Renal cortex interstitium (tissue), 15 donors: ENCODE measurements at places on chromosomes 4 and X. TPM values are rescaled to one million over a fixed set of nuclear protein-coding genes. Genes with fewer than 3 reads are reported as not detected.

DNA sequence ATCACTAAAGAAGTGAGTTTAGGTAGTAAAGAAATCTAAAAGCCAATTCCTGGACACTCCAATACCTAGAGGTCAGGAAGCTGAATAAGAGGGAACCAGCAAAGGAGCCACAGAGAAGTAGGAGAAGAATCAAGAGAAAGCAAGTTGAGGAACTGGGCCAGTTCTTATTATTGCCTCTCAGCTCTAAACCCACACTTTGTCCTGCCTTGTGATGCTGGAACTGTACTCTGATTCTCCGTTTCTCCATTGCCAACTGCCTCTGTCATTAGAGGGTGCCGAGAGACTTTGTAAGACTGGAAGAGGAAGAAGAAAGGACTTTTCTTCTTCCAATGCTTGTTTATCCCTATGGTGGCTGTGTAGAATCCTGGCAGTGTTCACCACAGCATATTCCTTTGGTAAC is 38.6 kb downstream of the NSUN7 start:
- DNase-seq: no peak

DNA sequence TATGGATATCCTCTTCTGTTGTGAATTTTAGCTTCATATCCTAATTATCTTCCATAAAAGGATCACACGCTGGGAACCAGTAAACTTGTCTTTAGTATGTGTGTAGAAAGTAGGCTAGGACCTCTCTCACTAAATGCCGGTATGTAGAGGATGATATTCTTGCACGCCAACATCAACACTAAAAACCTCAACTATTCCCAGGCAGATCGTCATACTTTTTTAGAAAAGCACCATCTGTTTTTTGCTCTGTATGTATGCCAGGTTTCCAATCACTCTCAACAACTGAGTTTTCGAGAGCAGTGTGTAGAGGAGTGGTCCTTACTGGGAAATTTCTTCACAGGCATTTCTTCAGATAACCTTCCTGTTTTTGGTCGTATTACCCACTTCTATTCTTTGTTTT is 283.6 kb downstream of the GALNTL6 start:
- no peak for DNase-seq

- no peak for DNase-seq
Observed at GRCh38 chr4:79155336-79155735, 170.5 kb downstream of the NAA11 start.

- DNase-seq: no peak
Observed at GRCh38 chr4:142961866-142962265, 115.8 kb upstream of the INPP4B start.

- DNase-seq: no peak
Observed at GRCh38 chrX:94492541-94492940, 818.5 kb downstream of the FAM133A start.

DNA sequence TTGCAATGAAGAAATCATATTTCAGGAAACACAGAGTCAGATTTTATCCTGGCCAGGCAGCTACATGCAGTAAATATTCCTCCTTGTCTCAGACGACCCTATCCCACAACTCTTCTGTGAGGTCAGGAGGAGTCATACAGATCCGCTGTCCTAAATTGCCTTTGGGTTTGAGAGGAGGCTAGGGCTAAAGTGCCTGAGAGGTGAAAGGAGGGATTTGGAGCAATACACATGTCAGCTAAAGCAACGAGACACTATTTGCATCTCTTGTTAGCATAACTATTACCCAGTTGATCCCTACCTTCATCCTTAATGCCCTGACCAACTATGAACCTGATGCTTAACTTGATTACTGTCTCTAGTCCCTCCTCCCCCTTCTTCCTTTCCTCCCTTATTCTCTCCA is 98.6 kb downstream of the TBC1D19 start:
- DNase-seq: no peak

GRCh38 chr4:138199568-138200235 is 42.4 kb downstream of the SLC7A11 start:
- peak; percentile 45 for DNase-seq

DNA sequence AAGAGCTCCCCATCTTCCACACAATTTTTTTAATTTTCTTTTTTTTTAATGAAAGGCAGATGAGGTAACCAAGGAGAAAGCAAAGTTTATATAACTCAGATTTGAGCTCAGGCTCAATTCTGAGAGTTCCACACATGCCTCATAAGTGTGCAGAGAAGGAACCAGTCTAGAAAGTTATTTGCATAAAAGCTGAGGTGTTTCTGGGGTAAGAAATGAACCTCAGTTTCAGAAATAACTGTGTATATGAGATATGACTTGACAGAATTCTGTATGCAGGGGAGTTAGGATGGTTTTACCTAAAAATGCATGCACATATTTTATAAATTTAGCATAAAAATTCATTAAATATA is 51.3 kb downstream of the DTHD1 start:
- DNase-seq: no peak

DNA sequence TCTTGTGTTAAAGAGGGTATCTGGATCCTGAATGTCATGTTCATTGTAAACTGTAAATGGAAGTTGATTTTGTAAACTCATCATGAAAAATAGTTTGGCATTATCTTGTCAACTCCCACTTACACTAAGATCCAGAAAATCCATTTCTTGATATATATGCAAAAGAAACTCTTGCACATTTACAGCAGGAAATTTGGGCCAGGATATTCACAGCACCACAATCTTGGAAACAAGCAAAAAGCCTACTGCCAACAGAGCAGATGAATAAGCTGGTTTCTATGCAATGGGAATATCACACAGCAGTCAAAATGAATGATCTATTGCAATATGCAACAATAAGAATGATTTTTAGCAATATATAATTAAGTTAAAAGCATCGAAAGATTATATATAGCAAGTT is 8.6 kb downstream of the GABRA4 start:
- DNase-seq: no peak

- no peak for DNase-seq
Observed at GRCh38 chr4:23876418-23877089, 13.3 kb downstream of the PPARGC1A start.

- no peak for DNase-seq
Observed at GRCh38 chrX:97344724-97345123, 461.0 kb downstream of the RPA4 start.

- no peak for DNase-seq
Observed at GRCh38 chr4:134018846-134019245, 182.7 kb downstream of the PABPC4L start.

DNA sequence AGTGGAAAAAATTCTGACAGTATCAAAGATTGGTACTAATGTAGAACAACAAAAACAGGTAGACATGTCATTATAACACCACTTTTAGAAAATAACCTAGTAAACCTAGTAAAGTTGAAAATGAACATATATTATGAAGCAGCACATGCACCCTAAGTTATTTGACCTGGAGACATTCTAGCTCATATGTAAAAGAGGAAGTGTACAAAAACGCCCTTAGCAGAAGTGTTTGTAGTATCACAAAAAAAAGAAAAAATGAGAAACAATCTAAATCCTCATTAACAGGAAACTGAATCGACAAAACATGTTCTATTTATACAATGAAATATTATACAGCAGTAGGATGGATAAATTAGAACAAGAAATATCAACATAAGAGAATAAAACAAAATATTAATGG is 318.9 kb upstream of the PPP1R2C start:
- DNase-seq: no peak

DNA sequence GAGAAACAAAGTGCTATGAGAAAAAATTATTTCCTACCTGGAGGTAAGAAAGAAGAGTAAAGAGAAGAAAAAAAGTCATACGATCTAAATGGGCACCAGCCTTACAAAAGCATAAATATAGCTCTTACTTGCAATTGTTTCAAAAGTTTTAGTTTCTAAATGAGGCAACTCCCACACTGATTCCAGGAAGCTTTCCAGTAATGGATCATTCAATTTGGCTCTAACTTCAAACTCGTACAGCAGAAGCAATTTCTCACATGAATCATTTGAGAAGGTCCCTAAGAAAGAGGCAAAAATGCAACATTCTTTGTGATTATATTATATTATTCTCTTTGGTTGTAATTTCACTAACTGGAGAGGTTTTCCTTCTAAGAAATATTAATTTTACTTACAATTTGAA is 109.9 kb downstream of the DLG3 start:
- no peak for DNase-seq

- no peak for DNase-seq
Observed at GRCh38 chr4:82797405-82798111, 1.0 kb downstream of the SCD5 start.

DNA sequence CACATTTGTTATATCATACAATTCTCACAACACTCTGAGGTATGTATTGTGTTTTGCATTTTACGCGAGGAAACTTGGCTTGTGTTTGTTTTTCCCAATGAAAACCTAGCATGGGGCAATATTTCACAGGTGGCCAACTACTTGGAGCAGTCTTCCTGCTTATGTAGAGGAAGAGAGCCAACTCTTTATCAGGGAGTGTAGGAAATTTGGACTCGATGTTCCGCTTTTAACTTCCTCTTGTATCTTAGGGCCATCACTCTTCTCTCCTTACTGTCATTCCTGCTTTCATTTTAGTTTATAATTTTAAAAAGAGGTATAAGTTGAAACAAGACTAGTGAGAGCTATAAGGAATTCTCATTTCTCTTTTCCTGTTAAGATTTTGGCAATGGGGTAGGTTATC is 107.7 kb upstream of the RPS6KA3 start:
- DNase-seq: no peak

DNA sequence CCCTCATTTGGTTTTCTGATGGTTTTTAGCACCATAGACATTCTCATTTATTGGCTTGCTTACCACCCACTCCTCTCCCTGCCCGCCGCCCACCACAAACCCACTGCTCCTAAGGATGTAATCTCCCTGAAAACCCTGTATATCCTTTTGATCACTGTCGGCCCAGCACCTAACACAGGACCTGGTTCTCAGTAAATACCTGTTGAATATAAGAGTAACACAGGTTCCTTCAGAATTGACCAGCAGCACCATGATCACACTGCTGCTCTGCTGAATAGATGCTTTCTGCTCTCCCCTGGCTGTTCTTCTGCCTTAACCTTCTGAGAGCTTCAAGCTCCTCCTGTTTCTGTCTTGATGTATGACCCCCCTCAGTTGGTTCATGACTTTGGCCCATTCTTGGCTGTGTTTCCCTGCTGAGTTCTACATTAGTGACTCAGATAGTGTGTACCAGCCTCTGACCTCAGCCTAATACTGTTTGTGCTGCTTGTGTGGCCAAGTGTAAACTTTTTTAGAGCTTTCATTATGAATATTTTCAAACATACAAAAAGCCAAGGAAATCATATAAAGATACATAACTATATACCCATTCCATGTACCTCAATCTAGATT is 265.3 kb downstream of the FRMPD4 start:
- DNase-seq: no peak

- DNase-seq: no peak
Observed at GRCh38 chrX:404656-405055, 17.9 kb upstream of the PPP2R3B start.

GRCh38 chr4:10120943-10121567 is 4.5 kb upstream of the WDR1 start:
- no peak for DNase-seq

- DNase-seq: no peak
Observed at GRCh38 chr4:99301376-99302164, 10.8 kb upstream of the ADH1A start.

- no peak for DNase-seq
Observed at GRCh38 chr4:735583-735982, 30.0 kb downstream of the PCGF3 start.

DNA sequence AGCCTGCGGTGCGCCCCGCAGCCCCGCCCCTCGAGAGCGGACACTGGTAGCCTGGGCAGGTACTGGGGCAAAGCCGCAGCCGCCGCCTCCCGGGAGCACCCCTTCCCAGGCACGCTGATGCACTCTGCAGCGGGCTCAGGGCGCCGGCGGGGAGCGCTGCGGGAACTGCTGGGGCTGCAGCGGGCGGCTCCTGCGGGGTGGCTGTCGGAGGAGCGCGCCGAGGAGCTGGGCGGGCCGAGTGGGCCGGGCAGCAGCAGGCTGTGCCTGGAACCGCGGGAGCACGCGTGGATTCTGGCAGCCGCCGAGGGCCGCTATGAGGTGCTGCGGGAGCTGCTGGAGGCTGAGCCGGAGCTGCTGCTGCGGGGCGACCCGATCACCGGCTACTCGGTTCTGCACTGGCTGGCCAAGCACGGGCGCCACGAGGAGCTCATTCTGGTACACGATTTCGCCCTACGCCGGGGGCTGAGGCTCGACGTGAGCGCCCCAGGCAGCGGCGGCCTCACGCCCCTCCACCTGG is 401 bp downstream of the SOWAHD start:
- DNase-seq: no peak

GRCh38 chr4:7430965-7431695 is 3.6 kb downstream of the PSAPL1 start:
- no peak for DNase-seq

GRCh38 chr4:181308476-181309312 is 934.5 kb upstream of the TENM3 start:
- no peak for DNase-seq

- no peak for DNase-seq
Observed at GRCh38 chr4:174629265-174629664, 107.0 kb upstream of the HPGD start.

DNA sequence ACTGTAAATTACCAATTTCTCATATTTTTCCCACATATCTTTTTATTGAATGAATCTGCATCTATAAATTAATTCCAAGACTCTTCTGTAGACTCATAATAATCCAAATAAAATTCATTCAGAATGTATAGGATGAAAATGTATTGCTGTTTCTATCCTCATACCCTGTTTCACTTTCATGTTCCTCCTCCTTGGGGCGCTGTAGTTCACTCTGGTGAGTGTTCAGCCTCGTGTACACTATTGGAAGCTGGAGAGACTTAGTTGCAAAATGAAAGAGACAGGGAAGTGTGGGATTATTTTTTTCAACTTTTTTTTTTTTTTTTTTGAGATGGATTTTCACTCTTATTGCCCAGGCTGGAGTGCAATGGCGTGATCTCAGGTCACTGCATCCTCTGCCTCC is 296.1 kb downstream of the TLL1 start:
- no peak for DNase-seq

GRCh38 chr4:113316879-113317278 is 267.4 kb downstream of the ANK2 start:
- no peak for DNase-seq

Gene MAGEA1
- not detected for polyA plus RNA-seq

Gene PDE5A
- polyA plus RNA-seq: 42.8 TPM

Gene MAGEA9B
- not detected for polyA plus RNA-seq

Gene CT47B1
- not detected for polyA plus RNA-seq

Gene HTN1
- not detected for polyA plus RNA-seq

Gene CYLC1
- polyA plus RNA-seq: not detected

Gene SSX2
- polyA plus RNA-seq: not detected

Gene ASB9
- polyA plus RNA-seq: 13.5 TPM

Gene SMARCA1
- polyA plus RNA-seq: 110 TPM

Gene GABRA4
- polyA plus RNA-seq: 0.04 TPM

Gene MAML3
- 17.8 TPM for polyA plus RNA-seq

Gene MSMO1
- polyA plus RNA-seq: 80.3 TPM

Gene DMP1
- polyA plus RNA-seq: 0.14 TPM

Gene AFM
- polyA plus RNA-seq: 18.5 TPM

Gene GPC4
- polyA plus RNA-seq: 18.7 TPM

Gene TIGD4
- polyA plus RNA-seq: 1.9 TPM

Gene NEXMIF
- 2.8 TPM for polyA plus RNA-seq

Gene LRIT3
- 0.42 TPM for polyA plus RNA-seq
